ENCODE measurements at places on chromosomes 2 and 18.

DNA sequence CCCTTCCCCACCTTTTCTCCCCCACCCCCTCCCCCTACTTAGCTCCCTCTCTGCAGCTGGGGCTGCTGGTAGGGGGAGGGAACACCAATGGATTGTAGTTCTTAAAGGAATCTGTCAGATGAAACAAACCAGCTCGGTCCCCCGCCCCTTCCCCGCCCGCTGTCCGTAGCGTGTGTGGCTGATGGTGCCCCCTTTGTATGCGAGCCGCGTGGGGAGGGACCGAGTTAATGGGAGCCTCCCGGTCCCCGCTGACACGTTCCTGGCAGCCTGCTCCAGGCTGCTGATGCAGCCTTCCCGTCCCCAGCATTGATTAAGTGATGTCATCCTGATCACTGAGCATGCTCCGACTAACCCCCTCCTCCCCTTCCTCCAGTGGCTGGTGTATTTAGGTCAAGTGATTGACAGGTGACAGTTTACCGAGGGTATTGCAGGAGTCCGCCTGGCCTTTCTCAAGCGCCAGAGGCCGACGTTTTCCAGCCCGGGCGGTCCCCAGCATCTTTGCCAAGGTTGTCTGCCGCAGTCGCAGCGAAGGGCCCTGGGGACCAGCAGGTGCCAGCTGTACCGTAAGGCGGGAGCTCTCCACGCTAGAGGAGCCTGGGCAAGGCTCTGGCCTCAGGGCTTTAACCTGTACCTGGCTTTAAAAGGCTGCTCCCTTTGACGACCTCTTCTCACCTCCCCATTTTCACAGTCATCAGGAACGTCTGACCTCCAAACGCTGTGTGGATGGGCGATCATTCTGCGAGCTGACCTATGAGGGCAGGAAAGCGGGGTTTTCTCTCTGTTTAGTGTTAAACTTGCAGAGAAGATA, 1.8 kb downstream of the KIF5C start:
- peak; percentile 92 for DNase-seq

DNA sequence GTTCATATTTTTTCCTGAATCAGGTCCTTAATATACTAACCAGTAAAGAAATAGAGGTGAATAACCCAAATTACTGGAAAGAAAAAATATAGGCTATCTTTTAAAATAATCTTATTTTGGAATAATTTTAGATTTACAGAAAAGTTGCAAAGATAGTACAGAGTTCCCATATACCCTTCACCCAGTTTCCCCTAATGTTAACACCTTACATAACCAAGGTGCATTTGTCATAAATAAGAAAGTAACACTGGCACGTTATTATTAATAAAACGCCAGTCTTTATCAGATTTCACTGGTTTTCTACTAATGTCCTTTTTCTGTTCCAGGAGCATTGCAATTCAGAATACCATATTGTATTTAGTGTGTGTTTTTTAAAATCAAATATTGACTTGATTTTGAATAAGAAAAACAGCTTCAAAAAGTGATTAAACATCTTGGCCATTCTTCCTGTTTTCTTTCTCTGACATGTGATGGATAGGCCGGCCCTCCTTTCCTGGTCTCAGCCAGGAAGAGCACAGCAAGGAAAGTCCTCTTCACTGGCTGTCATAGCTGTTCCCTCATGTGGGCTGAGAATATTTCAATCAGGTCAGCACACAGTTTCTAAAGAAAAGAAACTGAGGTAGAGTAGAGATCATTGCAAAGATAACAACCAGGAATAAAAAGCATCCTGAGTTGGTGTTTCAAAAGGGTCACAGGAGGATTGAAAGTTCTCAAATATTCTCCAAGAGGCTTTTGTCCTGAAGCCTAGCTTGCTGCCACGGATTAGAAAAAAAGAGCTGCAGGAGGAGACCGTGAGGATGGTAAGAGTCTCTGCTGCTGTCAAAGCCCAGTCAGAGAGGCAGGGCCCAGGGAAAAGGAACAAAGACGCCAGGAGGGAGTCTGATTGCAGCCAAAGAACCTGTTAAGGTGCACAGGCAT, 79.3 kb upstream of the ARL5A start:
- DNase-seq: no peak

- DNase-seq: no peak
These were observed 145.3 kb downstream of the BABAM2 start for GRCh38 chr2:28035816-28036215.

DNA sequence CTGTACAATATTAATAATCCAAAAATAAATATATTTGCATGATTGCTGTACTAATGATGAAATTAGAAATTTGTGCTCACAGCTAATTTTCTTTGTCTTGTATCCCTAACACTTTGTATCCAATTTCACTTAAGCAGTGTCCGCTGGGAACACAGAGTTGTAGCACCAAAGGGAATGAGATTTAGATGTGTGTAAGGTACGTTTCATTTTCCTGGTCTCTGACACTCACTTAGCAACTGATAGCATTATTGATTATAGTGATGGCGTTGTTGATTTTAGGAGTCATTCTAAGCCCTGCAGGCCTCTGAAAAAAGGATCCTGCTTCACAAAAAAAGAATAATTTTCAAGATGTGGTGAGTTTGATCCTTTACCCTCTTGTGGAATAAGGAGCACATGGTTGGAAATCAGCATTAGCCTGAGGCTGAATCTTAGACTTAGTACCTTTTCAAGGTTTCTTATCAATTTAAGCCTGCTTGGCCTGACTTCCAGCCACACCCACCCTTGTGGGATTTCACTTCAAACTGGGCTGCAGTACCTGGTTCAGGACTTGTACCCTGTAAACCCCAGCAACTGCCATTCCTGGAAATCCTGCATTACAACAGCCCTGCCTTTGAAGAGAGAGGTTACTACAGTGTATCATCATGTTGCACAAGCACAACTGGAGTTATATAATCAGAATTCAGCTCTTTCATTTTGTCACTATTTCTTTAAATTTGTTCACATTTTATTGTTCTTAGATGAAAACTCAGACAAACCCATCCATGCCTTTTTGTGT, 116.2 kb downstream of the RND3 start:
- no peak for DNase-seq

- no peak for DNase-seq
These were observed 60.5 kb upstream of the ZNG1B start for GRCh38 chr2:113376913-113377445.

- no peak for DNase-seq
These were observed 3.2 kb downstream of the GPBAR1 start for GRCh38 chr2:218263817-218264641.

Data from NCI-H2171 (cell line).